SK-N-DZ (cell line): ENCODE measurements at places on chromosomes 1 and 21.
A peak's percentile ranks its signal among the peaks of the same experiment; 100 is the strongest.

GRCh38 chr1:201648066-201648906, 109.4 kb downstream of the NAV1 start:
- peak; percentile 9 for DNase-seq

DNA sequence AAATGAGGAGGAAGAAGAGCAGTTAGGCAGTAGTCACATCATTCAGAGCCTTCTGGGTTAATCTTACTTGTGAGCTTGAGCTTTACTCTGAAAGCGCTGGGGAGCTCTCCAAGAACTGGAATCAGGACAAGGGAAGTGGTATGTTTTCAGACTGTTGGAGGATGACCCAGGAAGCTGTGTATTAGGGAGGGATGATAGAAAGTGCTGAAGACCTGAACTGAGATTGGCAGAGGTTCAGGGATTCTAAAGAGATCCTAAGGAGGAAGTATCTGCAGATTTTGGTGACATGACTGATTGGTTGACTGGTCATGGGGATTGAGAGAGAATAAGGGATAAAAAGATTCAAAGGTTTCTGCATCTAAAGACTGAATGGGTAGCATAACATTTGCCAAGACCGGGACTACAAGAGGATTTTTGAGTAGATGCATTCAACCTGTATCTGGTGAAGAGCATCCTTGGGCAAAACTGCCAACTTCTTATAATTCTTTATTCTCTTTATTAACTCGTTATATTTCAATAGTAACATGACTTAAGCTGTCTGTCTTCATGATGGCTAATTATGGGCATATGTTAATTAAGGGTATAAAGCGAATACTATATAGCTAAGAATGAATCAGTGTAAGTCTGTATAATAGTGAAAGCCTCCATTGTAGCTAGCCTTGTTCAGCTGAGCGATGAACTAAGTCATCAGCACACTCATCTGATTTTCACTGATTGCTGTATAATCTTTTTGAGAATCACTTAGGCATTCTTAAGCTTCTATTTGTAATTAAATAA, 41.8 kb downstream of the XCL1 start:
- no peak for DNase-seq

GRCh38 chr1:6391951-6392808, 1.4 kb downstream of the ACOT7 start:
- DNase-seq: no peak

GRCh38 chr1:35637401-35637809, 3.9 kb downstream of the PSMB2 start:
- no peak for DNase-seq

- no peak for DNase-seq
Observed at GRCh38 chr21:44382536-44382935, 29.1 kb downstream of the TRPM2 start.

GRCh38 chr1:167737169-167737568, 15.4 kb downstream of the MPZL1 start:
- no peak for DNase-seq

- DNase-seq: no peak
Observed at GRCh38 chr1:59378621-59379370, 81.9 kb downstream of the FGGY start.

DNA sequence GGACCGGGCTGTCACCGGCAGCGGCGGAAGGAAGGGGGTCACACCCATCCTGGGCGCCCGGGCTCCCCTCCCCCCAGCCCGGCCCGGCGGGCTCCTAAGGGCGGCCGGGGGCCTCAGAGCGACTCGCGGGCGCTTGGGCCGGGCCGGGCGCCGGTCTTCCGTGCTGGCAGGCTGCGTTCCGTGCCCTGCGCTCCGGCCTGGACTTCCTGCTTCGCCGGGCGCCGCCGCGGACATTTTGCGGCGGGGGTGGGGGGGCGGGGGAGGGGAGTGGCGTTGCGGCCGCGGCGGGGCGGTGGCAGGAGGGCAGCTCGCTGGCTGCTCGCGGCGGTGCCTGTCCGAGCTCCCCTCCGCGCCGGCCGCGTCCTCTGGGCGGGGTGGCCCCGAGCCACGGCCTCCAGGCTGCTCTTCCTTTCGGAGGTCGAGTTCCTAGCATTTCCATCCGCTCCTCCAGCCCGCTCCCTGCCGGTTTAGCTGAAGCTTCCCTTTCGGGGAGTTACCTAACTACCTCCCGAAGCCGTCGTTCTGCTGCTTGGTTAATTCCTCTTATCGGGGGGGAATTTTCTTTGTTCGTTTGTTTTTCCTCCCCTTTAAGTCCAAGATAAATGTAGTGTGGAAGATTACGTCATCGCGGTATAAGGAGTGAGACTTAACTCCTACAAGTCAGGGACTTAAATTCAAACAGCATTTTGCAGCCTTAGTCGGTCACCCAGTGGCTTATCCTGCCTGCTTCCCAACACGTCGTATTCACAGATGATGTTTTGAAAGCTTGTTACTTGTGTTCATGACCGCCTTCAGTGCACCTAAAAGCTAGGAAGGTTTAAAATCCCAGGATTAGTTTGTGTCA, 730 bp downstream of the CDC42 start:
- DNase-seq: peak; percentile 33

GRCh38 chr1:6343506-6344405, 49.8 kb downstream of the ACOT7 start:
- DNase-seq: peak; percentile 47

- no peak for DNase-seq
Observed at GRCh38 chr1:200207711-200208126, 180.2 kb downstream of the NR5A2 start.

- DNase-seq: no peak
Observed at GRCh38 chr1:229730573-229730972, 104.5 kb downstream of the URB2 start.

- no peak for DNase-seq
Observed at GRCh38 chr1:65844296-65844695, 51.6 kb downstream of the PDE4B start.

- no peak for DNase-seq
Observed at GRCh38 chr21:38179511-38179910, 77.3 kb upstream of the KCNJ15 start.

- no peak for DNase-seq
Observed at GRCh38 chr1:159882527-159882862, 17.5 kb downstream of the CFAP45 start.

DNA sequence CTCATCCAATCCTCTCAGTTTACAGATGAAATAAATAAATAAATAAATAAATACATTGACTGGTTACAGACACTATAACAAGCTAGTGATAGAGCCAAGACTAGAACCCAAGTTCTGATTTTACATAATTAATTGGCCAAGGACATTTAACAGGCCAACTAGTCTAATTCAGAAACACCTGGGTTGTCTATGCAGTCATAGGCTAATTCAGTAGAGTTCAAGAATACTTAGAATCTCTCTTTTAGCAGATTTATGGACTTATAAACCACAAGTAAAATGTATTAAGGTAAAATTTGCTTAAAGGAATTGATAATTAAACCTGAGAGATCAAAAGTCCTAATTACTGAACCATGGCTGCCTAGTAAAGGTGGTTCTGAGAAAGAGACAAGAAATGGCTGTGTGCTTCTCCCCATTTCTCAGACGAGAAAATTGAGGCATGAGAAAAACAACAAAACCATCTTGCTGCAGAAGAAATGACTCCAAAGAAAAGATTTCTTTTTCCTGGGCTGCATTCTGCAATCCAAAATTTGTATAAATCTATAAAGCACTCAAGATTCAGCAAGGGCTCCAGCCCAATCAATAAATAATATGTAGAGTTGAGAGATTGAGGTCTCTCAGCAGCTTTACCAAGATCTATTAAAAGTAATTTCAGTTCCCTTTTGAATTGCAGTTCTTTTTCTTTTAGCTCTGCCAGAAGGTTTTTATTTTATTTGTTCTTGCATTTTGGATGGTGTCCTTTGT, 98.3 kb downstream of the DUSP10 start:
- no peak for DNase-seq

DNA sequence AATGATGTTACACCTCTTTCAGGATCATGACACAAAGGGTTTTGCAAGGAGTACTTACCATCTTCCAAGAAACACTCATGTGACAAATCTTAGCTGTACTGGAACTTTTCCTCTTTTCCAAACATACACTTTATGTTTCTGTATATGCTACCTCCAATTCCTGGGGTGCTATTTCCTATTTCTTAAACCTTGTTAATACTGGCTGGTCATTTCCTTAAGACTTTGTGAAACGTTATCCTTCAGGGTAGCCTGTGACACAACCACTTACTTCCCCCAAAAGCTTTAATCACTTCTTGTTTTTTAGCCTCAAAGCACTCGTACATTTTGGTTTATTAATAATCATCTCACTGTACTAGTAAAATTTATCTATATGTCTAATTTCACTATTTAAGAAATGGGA, 39.4 kb downstream of the OR10Z1 start:
- DNase-seq: no peak

DNA sequence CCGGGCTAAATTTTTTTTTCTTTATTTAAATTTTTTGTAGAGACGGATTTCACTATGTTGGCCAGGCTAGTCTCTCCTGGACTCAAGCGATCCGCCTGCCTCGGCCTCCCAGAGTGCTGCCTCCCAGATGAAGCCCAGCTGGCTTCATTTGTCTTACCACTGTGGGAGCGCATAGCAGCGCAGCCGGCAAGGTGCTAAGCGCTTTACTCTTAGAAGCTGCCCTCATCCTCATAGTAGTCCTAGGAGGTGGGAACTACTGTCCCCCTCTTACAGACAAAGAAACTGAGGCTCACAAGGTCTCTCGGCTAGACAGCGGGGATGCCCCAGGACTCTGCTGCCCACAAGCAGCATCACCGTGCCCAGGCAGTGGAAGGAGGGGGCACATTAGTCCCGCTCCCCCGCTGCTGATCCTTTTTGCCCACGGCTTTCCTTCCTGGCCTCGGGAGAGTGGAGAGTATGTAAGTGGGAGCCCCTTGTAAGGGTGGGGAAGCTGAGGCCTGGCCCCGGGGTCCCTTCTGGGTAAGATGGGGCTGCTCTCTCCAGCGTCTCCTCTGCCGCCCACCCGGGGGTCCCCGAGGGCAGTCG, 726 bp downstream of the TMEM54 start:
- no peak for DNase-seq

DNA sequence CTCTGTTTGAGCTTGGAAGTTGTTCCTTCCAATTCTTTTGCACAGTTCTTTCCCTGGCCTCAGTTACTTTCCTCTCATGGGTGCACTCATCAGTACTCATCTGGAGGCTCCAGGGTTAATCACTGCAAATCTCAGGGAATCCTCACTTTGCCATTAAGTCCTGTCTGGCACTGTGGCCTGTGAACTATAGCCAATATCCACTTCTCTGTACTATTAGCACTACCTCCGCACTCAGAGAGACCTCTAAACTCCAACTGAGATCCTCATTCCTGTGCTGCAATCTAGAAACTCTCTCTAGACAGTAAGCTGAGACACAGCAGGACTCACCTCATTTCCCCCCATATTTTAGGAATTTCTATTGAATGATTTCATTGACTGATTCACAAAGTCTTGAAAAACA, 311.3 kb downstream of the NCAM2 start:
- DNase-seq: no peak

GRCh38 chr1:112356765-112357164, 39.2 kb upstream of the CTTNBP2NL start:
- no peak for DNase-seq

- no peak for DNase-seq
Observed at GRCh38 chr1:101181930-101182329, 54.9 kb upstream of the S1PR1 start.

DNA sequence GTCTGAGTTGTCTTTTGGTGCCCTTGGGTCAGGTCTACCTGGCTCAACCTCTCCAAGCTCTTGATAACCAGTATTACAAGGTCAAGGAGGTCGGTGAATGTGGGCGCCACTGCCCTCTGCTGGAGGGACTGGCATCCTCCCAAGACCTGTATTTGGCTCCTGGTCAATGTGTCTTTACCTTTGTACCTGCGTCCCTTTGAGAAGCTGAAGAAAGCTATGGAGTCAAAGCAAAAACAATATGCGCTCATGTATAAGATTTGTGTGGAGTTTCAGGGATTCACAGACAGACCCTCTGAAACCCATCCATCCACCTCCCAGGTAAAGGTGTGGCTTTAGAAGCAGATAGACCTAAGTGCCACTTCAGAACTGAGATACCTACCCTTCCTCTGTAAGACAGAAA, 61.8 kb upstream of the NBL1 start:
- peak; percentile 39 for DNase-seq

- no peak for DNase-seq
Observed at GRCh38 chr1:163144418-163144817, 58.3 kb downstream of the RGS5 start.

- DNase-seq: no peak
Observed at GRCh38 chr1:41353744-41354143, 7.5 kb upstream of the FOXO6 start.

DNA sequence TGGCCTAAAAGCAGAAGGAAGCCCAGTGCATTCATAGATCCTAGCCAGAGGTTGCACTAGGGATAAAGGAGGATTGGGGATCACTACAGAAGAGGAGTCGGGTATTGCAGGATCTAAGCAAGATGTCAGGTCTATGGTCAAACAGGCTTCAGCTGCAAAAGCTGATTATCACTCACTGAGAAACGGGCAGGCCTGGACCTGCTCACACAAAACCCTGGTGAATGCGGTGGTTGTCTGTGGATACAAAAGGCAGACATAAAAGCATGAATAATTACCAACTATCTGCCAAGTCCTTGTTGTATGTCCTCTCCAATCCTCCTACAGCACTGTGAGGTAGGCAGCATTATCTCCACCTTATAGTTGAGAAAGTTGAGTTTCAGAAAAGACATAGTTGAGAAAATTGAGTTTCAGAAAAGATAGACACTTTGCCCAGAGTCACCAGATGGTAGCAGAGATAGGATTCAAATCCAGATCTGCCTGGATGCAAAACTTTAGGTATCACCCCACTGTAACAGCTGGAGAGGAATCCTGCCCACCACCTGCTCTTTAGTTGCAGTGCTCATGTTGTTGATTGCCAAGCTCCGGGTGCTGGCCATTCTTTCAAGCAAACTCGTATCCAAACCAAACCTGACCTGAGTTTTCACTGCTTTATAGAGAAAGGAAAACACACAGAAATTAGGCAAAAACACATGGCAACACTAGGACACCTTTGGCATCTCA, 49.6 kb upstream of the HOOK1 start:
- peak; percentile 55 for DNase-seq

- no peak for DNase-seq
Observed at GRCh38 chr21:39471598-39471997, 19.8 kb downstream of the SH3BGR start.

DNA sequence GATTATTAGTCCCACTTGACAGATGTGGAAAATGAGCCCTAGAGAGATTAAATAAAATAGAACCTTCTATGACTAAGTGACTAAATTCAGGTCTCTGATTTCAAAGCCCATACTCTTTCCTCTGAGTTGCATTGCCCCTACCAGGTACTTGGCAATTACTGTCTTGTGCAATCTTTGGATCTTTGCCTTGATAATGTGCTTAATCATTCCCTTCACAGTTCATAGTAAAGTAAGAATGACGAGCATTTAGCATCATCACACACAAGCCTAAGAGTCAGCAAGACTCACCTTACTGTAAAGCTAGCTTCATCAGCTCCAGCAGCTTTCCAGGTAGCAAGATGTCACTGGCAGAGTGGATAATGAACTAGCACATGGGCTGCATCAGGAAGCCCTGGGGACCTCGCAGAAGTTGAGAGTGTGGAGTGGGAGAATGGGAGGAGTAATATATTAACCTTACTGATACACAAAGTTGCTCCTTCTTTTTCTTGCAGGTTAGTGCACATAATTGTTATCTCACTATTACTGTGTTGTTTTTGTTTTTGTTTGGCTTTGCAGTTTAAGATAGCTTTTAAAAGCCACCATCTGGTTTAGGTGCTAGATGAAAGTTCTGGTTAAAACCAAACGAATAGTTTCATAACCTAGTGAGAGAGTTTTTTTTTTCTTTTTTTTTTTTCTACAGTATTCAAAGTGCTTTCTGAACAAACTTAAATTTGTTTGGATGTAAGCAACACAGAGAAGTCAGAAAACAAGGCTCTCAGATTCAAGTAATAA, 71.8 kb downstream of the PBX1 start:
- no peak for DNase-seq
